ENCODE measurements at places on chromosomes 3 and 15.

- no peak for DNase-seq
Observed at GRCh38 chr15:51825698-51826097, 3.8 kb upstream of the TMOD3 start.

- DNase-seq = peak; percentile 80
Observed at GRCh38 chr3:171374661-171375285, 85.4 kb downstream of the TNIK start.

- no peak for DNase-seq
Observed at GRCh38 chr15:34783991-34784390, 11.4 kb downstream of the ACTC1 start.

DNA sequence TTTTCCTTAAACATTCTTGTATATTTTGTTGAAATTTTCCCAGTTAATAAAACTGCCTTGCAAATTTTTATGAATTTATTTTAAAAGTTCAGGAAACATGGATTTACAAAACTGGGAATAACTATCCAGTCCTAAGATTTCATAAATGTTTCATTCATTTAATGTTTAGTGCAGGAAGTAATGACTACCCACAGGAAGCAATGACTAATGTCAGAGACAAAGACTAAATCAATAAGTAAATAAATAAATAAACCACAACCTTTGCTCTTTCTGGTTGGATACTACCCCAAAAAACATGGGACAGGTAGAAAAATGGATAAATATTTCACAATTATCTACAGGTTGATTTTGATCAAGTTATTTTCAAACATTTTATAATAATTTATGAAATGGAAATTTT is 48.8 kb upstream of the TMCO5A start:
- peak; percentile 67 for DNase-seq

- peak; percentile 26 for DNase-seq
Observed at GRCh38 chr3:99248130-99248529, 346.6 kb upstream of the DCBLD2 start.

DNA sequence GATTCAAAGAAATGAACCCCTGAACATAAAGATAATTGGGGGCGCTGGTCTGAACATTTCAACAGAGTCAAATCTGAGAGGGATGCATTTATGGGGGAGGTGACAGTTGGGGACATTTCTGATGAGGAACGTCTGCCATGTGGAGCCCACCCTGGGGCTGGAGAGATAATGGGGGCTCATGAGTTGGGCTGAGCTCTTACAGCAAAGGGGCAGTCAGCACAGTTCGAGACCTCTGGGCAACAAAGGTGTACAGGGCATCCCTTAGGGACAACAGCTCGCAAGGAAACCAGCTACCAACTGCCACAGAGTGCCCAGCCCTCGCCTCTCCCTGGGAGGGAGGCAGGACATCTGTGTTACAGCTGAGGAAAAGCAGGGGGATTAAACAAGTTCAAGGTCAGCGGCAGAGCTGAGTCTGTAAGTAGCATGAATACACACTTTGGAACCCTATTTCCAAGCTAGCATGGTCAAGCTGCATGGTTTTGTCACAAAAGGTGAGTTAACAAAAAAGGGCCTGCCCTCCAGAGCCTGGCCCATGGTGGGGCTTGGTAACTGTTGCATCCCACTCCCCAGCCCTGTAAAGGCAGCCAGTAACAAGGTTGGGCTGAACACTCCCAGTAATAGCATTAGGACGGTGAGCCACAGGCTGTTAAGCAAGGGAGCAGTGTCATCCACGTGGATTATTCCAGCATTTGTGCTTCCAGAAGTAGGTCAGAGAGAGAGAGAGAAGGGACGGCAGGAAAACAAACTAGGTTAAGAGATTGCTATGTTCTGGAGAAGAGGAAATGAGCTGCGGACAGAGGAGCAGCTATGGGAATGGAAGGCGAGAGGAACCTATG is 4.3 kb downstream of the GNB5 start:
- DNase-seq = no peak

GRCh38 chr3:141430316-141430715 is 56.5 kb upstream of the RASA2 start:
- no peak for DNase-seq

GRCh38 chr3:12733566-12733965 is 25.5 kb downstream of the TMEM40 start:
- no peak for DNase-seq

GRCh38 chr3:18428991-18429745 is 4.0 kb upstream of the SATB1 start:
- no peak for DNase-seq

- DNase-seq = no peak
Observed at GRCh38 chr3:188434594-188434993, 280.6 kb downstream of the LPP start.

- no peak for DNase-seq
Observed at GRCh38 chr3:160372780-160373179, 26.2 kb downstream of the IFT80 start.

- DNase-seq = no peak
Observed at GRCh38 chr3:148546959-148547358, 150.7 kb upstream of the AGTR1 start.

GRCh38 chr3:135753506-135753905 is 212.0 kb upstream of the PPP2R3A start:
- DNase-seq = no peak

- DNase-seq = no peak
Observed at GRCh38 chr3:8183627-8184026, 318.0 kb upstream of the LMCD1 start.

GRCh38 chr3:10353661-10354360 is 32.9 kb upstream of the SEC13 start:
- peak; percentile 26 for DNase-seq

DNA sequence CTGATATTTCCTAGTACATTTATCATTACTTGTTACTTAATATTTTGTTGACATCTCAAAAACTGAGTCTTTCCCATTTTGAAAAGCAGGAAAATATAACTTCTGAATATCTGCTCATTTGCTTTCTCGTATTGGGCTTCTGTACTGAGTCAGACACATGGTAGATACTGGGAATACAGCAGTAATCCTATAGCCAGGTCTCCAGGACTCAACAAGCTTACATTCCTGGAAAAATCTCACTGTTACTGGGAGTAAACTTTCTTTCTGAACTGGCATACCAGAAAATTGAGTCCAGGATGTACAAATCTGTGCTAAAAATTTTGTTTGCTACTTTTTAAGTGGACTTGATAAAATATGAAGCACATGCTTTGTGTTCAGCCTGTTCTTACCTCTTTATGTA is 240.4 kb downstream of the RBMS3 start:
- DNase-seq = no peak

DNA sequence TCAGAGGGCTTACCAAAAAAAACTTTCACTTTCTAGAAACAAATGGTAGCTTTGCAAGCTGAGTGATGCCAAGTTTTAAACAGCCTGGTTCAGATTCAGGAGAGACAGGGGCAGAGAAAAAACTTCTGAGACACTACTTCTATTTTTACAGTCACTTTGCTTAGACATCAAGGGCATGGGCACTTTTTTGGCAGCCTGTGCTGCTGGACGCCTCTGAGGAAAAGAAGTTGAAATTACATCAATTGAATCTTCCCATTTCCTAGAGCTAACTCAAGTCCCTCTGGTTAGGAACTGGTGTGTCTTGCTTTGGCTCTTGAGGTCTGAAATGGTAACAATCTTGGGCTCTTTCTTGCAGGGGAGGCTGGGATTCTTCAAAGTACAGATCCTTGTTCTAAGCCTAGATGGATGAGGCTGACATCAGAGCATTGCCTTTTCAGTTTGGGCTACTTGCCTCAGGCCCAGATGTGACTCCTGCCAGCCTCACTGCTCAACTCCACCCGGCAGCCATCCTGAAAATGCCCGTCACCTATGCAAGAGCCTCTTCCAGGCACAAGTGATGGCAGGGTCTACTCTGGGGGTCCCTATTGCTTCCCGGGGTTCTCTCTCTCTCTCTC is 357.5 kb downstream of the FOXP1 start:
- no peak for DNase-seq

GRCh38 chr3:177234121-177234520 is 36.8 kb upstream of the TBL1XR1 start:
- DNase-seq = peak; percentile 47

DNA sequence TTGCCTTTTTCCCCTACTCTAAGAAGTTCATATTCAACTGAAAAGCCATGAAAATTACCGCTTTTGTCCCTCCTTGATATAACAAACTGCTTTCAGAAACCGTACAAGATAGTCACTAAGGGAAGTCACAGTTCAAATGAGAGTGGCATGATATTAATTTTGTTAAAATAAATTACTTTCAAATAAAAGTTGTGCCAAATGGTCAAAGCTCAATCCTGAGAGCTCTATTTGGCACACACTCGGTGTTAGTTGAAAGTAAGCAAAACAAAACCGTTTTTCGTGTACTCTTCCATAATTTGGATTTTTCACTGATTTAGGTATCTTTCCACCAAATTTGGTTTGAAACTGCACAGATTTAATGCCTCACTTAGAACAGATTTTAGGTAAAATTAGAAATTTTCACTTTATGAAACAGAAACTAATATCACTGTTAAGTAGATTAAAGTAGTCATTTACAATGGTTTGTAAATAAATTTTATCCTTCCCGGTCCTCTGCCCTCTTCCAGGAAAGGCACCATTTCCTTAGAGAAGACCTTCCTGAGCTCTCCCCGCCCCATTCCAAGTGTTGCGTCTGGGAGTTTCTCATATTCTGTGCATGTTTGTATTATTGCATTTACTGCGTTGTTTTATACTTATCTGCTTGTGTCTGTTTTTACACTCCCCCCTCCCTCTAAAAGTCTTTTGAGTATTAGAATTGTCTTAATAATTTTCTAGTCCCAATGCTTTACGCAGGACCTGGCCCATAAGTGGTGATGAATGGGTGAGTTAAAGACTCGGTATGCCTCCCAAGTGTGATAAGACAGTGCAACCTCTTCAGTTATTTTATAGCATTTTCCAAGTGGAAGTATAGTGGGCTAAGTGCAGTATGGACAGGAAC is 853 bp downstream of the TCAIM start:
- peak; percentile 17 for DNase-seq

GRCh38 chr3:123764647-123765046 is 119.5 kb downstream of the MYLK start:
- DNase-seq = no peak

GRCh38 chr3:160003520-160004128 is 15.0 kb downstream of the IL12A start:
- DNase-seq = peak; percentile 66

- no peak for DNase-seq
Observed at GRCh38 chr3:79367803-79368202, 400.0 kb downstream of the ROBO1 start.

DNA sequence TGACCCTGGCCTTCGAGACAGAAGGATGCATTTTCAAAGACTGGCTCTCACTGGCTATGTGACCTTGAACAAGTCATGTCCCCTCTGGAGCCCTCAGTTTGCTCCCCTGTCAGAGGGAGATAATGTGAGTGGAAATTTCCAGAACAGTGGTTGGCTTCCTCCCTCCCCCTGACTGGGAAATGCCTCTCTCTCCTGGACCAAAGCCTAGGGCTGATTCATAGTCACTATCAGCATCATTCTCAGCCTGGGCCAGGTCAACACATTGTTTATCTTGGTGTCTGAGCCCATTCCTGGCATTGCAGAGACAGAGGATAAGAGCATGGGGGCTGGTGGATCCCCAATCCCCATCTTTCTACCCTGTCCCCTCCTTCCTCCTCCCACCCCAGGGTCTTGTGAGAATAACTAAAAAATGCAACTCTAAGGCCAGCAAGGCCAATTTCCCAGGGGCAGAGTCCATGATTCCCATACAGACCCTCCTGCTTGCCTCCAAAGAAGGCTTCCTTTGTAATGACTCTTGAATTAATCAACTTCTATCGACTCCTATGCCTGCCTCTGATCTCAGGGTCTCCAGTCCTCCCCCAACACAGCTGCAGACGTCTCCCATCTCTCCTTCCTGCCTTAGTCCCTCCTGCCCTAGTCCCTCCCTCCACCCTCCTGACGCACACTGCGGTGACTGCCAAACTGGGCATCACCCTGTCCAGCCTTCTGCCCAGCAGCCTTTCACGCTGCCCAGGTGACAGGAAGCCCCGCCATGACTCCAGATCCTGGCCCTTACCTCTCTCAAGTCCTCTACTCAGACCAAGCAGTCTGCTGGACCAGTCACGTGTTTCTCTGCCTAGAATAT is 35.4 kb upstream of the CORO2B start:
- peak; percentile 85 for DNase-seq

DNA sequence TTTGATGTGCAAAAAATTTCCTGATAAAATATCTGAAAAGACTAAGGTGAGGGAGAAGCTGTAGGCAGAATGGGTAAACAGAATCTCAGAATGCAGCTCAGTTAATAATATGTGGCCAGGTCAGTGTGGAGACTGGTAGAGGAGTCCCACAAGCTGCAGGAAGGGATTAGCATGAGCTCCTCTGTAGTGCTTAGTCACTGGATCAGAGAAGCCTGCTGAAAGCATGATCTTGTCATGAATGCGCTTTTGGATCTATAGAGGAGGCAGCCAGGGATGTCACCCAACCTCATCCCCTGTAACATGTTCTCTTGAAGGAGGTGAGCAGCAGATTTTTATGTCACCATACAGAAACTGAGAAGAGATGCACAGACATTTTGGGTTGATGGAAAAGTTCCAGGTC is 1035.3 kb upstream of the GBE1 start:
- no peak for DNase-seq

GRCh38 chr3:128452678-128453275 is 13.9 kb downstream of the DNAJB8 start:
- DNase-seq = no peak

GRCh38 chr3:103126115-103126514 is 691.3 kb downstream of the ZPLD1 start:
- DNase-seq = no peak

DNA sequence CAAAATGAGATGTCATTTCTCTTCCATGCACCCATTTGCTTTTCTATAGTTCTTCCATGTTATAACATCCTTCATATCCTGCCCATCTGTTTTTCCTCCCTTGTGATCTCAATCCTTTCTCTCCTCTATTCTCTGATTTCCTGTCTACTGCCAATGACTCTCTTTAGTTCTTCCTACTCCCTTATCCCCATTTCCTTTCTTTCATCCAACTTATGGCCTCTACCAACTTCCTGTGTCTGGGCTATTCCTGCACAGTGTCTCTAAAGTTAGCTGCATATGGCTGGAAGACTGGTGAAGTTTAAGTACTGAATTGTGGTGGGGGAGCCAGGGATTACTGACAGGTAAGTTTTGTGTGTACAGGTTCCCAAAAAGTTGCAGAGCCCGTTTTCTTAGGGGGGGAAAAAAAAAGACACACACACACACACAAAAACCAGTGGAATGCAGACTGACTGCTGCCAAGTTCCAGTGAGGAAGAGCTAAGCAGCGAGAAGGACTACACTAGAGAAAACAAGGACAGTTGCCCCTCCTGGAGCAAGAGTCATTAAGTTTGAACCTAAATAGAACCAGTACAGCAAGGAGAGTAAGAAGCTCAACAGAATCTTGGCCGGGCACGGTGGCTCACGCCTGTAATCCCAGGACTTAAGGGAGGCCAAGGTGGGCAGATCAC is 28.8 kb downstream of the XRN1 start:
- no peak for DNase-seq

GRCh38 chr3:39712413-39713048 is 96.9 kb upstream of the MYRIP start:
- no peak for DNase-seq

GRCh38 chr3:37726525-37727290 is 135.0 kb upstream of the CTDSPL start:
- DNase-seq = peak; percentile 62

DNA sequence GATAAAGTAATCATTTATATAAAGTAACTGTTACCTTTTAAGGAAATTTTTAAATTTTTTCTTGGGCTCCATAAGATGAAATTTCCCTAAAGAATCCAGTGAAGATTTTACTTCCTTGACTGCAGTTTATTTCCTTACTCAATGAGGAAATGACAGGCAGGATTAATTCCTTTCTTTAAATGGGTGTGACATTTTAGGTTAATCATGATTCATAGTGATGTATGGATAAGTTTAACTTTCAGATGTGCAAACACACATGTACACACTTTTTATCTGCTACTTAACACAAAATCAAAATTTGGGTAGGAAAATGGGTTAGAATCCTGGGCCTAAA is 11.2 kb upstream of the LEO1 start:
- no peak for DNase-seq
